Activated CD8-positive, alpha-beta memory T cell treated with anti-CD3 and anti-CD28 coated beads, Interleukin-2, amount 50 U/mL, for 48 hours (primary cell): ENCODE measurements at places on chromosomes 2 and 18.

- DNase-seq, result no peak
These were observed 14.8 kb downstream of the ERBB4 start for GRCh38 chr2:212523756-212524155.

DNA sequence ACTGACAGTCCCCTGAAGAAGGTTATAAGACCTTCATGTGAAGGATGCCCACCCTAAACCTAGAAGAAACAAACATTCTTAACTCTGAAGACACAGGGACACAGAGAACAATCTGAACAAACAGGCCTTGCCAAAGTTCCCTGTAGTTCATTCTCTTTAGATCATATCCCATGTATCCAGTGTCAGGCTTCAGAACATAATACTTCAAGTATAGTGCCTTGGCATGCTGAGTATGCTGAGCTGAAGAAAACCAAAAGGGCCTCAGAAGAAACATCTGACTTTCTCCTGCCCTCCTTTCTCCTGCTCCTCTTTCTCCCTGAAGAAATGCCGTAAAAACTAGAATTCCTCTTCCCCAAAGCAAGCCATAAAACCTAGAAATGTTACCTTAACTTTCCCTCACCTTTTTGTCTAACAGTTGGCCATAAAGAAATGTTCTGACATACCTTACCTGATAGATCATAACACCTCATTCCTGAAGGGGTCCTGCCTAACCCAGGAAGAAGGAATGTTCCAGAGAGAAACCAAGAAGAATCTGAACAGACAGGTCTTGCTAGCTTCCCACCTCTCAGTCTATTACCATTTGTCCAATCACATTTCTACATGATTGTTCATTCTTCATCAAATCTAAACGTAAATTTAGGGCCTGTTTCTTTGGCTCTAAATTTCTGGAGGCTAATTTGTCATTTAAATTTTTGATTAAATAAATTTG lies 160.1 kb upstream of the ZC3H15 start:
- no peak for DNase-seq

GRCh38 chr2:25672494-25673299 lies 680 bp downstream of the DTNB start:
- DNase-seq, result peak; percentile 82

DNA sequence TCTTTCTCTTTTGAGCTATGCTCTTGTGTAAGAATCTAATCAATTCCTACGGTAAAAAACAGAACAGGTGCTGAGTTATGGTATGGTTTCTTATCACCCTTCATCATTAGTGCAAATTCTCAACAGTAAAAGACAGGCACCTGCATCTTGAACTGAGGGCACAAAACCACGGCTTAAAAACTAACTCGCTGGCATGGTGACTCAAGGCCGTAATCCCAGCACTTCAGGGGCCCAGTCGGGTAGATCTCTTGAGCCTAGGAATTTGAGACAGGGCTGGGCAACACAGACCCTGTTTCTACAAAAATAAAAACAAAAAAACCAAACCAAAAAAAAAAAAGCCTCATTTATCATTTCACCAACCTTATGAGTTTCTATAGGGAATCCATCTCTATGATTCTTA lies 33.3 kb downstream of the THAP4 start:
- no peak for DNase-seq

DNA sequence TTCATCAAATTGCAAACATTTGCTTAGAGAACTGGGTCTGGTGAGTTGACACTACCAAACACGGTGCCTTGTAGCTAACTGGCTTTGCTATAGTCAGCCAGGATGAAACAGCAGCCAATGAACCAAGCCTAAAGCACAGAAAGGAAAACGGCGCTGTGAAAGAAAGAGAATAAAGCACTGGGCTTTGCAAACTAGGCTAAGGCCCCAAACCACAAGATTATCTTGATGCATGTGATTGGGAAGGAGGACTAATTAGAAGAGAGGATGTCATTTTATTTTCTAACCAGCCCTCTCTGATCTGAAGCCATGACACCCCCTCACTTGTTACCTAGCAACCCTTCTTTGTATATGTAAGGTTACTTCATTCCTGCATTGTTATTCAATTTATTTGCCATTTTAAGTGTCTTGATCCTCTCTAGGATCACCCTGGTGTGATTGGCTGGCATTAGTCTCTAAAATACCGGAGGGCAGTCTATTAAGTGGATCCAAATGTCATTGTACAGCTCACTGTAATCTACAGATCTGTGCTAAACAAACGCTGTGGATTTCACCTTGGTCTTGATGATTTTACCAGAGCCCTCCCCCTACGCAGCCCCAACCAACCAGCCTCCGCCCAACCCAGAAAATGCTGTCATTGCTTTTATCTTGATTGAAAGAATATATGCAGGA lies 395.4 kb upstream of the ACVR2A start:
- no peak for DNase-seq

GRCh38 chr18:25737710-25738311 lies 352.6 kb downstream of the SS18 start:
- no peak for DNase-seq
